ENCODE measurements at places on chromosomes 7 and 10.

GRCh38 chr7:107262857-107263256 lies 94.1 kb downstream of the HBP1 start:
- no peak for DNase-seq

DNA sequence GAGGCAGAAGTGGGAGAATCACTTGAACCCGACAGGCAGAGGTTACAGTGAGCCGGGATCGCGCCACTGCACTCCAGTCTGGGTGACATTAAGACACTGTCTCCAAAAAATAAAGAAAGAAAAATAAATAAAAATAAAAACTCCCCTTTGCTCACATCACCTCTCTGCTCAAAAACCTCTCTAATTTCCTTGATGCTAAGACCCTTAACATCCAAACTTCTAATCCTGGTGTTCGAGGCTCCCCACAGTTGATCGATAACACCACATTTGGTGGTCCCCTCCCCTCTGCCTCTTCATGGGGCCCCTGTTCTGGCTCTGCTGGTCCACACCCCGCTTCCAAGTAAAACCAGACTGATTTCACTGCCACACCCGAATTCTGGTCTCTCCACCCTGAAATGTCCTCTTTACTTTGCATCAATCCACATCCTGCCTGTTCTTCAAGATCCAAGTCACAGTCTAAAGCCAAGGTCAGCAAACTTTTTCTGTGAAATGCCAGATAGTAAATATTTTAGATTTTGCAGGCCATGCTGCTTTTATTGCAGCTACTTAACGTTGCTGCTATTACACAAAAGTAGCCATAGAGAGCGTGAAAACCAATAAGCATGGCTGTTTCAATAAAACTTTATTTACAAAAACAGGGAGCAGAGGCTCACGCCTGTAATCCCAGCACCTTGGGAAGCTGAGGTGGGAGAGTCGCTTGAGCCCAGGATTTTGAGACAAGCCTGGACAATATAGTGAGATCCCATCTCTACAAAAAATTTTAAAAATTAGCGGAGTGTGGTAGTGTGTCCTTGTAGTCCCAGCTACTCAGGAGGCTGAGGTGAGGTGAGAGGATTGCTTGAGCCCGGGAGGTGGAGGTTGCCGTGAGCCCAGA lies 11.8 kb downstream of the MOSPD3 start:
- DNase-seq: no peak

GRCh38 chr10:33201971-33202370 lies 132.5 kb downstream of the NRP1 start:
- DNase-seq: no peak

DNA sequence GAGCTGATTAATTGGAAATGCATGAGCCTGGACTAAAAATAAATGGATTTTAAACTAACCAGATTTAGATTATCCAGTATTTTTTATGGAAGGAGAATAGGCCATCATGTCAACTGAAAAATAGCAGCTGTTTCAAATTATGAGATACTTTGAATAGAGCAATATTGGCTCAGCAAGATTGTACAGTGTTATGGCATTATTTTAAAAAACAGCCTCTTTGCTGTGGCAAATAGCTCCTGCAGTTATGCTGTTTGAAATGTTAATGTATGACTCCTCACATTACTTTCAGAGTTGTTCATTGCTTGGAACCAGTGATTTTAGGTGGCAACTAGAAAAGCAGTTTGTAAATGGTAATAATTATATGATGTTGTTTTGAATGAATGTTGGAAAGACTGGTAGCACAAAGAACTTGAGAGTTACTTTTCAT lies 244.5 kb downstream of the KIAA1217 start:
- no peak for DNase-seq

DNA sequence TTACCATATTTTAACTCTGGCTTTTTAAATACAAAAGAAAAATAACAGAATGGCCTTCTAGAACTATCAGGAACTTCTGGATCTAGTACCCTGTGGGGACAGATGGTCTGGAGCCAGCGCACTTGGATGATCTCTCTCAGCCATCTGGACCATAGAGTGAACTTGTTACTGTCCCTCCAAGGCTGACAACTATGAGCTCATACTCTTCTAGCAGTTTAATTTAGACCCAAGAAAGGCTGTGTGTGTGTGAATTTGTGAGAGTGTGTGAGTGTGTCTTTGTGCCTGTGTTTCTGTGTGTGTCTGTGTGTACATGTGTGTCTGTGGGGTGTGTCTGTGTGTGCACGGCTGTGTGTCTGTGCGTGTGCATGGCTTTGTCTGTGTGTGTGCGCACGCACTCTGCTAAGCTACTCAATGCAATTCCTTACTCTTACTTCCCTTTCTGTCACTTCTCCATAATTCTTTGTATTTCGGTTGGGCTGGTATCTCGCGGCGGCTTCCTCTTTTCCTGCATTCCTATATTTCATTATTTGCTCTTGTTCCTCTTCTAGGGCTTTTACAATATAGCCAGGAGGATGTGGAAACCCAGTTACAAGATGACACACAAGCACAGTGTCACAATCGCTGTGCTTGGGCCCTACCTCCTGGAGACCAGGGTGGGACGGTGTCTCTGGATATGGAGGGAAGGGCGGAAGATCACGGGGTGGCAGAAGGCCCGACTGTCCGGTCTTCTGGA lies 51.9 kb downstream of the IKZF1 start:
- peak; percentile 65 for DNase-seq

DNA sequence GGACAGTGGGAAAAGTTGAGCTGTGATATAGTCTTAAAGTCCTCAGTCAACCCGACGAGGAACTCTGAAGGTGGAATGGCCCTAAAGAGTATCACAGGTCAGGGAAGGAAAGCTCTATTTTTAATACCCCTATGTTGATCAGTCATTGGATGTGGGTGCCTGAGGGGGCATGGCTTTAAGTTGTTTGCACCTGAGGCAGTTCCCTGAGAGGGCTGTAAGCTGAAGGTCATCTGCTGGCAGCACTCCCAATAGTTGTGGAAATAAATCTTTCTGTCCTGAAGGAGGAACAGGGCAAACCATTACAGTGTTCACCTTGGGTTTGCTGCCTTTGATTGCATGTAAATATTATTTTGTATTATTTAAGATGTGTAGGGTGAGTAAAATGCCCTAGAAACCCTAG lies 17.8 kb upstream of the C1GALT1 start:
- no peak for DNase-seq

GRCh38 chr10:95355301-95355700 lies 64.5 kb upstream of the PDLIM1 start:
- no peak for DNase-seq

DNA sequence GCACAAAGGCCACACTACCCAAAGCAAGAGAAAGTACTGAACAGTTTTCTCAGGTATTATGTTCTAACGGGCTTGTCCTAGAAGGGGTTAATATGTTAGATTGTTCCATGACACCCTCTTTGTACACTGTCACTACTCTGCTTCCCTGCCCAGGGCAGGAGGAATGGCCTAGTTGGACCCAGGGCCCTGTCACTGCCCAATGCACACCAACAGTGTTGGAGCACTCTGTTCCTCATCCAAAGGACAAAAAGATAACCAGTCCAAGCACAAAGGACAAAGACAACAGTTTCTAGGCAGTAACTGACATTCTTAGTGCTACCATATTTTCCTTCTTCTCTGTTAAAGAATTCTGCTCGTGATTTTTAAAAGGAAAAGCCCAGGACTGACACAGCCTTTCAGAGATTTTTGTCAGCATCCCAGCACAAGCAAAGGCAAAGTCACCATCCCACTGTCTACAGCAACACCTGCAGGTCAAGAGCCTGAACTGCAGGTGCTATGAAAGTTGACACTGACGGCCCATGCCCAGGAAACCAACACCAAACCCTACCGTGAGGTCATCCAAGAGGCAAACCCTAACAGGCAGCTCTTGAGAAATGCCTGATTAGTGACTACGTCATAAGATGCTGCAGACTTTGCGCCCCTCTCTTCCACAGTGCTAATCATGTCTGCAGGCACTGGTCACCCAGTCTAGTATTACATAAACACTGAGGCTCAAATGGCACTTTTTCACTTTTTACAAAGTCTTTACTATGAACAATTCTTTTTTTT lies 13.2 kb downstream of the NUDCD3 start:
- DNase-seq: peak; percentile 56

GRCh38 chr10:80409121-80409520 lies 770 bp downstream of the PRXL2A start:
- no peak for DNase-seq

- DNase-seq: no peak
Measured at GRCh38 chr10:35211390-35211789, 84.7 kb downstream of the CREM start.

- no peak for DNase-seq
Measured at GRCh38 chr7:98212532-98213041, 1.3 kb downstream of the BHLHA15 start.

GRCh38 chr10:92640107-92640506 lies 47.2 kb downstream of the KIF11 start:
- no peak for DNase-seq

GRCh38 chr10:66538371-66538770 lies 387.5 kb upstream of the LRRTM3 start:
- no peak for DNase-seq

- DNase-seq: no peak
Measured at GRCh38 chr10:122290833-122291532, 19.9 kb downstream of the BTBD16 start.

- no peak for DNase-seq
Measured at GRCh38 chr10:2111965-2112364, 374.6 kb upstream of the ADARB2 start.

Measured in CD4-positive, alpha-beta T cell treated with Interferon alpha-2 for 1 hour (primary cell).